Motor neuron (in vitro differentiated cells): ENCODE measurements at places on chromosomes 12 and 14. TPM values are rescaled to one million over a fixed set of nuclear protein-coding genes. Genes with fewer than 3 reads are reported as not detected.

FAM222A gene
- total RNA-seq = 10.4 and 13.5 TPM in 2 replicates

GLI1 gene
- total RNA-seq = 8.3 and 10.0 TPM in 2 replicates

GRCh38 chr12:1695886-1696670 lies 5.2 kb downstream of the ADIPOR2 start:
- no peak for ATAC-seq

DNA sequence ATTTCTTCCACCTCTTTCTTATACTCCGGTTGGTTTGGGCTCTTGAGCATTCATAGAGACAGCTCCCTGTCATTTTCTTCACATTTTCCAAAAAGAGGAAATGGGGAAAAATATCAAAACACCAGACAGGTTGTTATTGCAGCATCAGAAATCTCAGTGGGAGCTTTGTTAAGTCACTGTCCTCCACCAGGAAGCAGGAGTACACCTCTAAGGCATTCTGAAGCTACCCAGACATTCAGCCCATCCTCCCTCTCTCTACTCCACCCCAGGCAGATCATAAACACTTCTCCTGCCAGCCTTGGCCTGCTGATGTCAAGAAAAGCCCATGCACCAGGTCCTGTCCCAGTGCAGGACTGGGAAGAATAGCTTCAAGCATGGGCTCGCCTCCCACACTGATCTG lies 1198.3 kb downstream of the VRK1 start:
- no peak for ATAC-seq

DNA sequence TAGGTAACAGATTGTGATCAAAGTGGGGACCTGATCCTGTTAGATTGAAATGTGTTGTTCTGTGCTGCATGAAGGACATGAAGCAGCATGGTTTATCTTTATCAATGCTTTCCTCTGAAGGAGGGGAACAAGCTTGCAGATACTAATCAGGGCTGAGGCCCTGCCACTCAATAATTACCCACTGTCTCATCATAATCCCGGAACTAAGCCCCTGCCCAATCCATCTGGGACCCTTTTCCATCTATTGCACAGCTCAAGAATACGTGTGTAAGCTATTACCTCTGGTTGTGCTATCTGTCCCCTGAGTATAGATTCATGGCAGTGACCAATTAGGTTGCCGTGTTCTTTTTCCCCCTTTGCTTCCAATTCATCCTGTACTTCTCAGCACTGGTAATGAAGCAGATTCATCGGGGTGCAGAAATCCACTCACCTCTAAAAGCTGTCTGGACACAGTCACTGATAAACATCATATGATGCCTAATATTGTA lies 67.8 kb downstream of the OTX2 start:
- ATAC-seq = no peak

- ATAC-seq = no peak
These were observed 183.0 kb downstream of the PAX9 start for GRCh38 chr14:36844443-36845195.

GRCh38 chr12:13085968-13086686 lies 17.3 kb downstream of the GSG1 start:
- peak; percentile 47 for ATAC-seq
